ENCODE measurements at places on chromosomes 13 and 19.
A peak's percentile ranks its signal among the peaks of the same experiment; 100 is the strongest.

DNA sequence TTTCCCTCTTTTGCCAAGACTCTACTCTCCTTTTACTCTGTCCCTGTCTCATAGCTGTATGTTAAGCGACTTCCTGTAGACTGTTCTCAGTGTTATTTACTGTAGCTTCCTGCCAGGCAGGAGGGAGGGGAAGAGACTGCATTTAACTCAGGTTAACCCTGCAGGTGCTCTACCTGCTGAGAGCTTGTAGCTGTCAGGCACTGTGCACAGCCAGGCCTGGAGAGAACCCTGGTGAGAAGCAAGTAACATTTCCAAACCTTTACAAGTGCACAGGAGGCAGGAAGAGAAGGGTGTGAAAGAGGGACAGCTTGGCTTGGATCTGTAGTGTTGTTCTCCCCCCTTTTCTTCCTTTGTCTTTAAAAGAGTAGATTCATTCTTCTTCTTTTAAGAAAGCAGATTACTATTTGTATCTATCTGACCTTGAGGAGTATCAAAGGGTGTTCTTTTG, 167.1 kb downstream of the LMO7 start:
- DNase-seq = peak; percentile 18

DNA sequence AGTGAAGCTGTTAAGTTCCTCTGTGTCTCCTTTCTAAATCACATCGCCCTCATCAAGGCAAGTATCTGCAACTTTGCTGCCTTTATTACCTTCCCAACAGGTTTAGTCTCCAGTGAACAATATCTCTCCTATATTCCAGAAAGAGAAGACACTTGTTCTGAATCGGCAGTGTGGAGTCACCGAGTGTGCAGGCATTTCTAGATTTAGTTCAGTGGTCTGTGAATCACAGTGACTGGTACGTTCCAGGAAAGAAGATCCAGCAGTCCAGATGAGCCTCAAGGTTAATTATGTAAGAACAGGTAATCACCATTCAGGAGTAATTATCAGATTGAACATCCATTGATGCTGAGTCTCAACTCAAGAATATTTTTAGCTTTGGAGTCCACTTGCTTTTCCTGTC, 497.0 kb downstream of the FOXO1 start:
- no peak for DNase-seq

DNA sequence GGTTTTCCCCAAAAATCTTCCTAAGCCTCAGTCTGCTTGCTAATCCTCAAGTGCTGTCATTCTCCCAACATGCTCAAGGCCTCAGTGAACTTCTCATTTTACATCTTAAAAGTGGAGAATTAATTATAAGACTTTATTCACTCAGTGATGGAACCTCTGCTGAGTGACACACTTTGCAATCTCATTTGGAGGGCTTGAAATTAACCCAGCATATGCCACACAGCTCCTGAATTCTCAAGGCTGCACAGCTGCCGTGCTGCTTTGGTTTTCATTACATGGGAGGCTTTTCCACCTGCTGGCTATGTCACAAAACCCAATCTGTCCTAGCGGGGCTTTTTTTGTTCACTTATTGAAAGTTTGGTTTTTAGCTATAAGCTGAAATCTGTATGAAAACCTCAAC, 28.3 kb upstream of the SERPINE3 start:
- no peak for DNase-seq

GRCh38 chr13:97535614-97536013, 101.6 kb downstream of the RAP2A start:
- no peak for DNase-seq

DNA sequence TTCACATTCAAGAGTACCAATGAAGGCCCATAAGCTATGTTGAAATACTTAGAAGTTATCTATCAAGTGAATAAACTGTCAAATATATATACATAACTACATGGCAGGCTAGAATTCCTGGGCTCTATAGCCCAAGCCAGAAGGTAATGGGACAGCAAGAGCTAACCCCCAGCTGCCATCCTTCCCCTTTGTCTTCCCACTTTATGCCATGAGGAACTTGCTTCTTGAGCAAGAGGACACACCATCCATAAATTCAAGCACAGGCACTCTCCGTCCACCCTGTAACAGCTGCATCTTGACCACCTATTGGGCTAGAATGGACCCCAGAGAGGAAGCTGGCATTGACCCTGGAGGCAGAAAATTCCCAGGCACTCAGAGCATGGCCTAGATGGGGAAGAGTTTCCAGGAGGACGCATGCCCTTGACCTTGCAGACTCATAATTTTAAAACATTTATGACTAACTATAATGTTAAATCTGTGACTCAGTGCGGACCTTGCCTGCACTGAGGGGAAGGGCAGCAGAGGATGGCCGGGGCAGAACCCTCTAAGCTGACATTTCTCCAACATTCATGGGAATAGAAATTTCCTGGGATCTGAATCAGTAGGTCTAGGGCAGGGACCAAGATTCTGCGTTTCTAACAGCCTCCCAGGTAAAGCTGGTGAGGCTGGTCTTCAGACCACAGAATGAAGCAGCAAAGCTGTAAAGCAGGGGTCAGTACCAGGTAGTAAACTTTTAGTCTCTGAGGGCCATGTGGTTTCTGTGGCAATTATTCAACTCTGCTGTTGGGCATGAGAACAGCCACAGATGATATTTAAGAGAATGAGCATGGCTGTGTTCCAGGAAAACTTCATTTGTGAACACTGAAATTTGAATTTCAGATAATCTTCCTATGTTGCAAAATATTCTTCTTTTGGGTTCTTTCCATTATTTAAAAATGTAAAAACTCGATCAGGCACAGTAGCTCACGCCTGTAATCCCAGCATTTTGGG, 71.4 kb upstream of the CLDN10 start:
- no peak for DNase-seq

GRCh38 chr19:9009935-9010651, at the start of gene MUC16:
Gene MUC16 (minus strand): TSS chr19:9010409.
- no peak for DNase-seq

GRCh38 chr13:51687947-51688714, 103.9 kb downstream of the WDFY2 start:
- no peak for DNase-seq

DNA sequence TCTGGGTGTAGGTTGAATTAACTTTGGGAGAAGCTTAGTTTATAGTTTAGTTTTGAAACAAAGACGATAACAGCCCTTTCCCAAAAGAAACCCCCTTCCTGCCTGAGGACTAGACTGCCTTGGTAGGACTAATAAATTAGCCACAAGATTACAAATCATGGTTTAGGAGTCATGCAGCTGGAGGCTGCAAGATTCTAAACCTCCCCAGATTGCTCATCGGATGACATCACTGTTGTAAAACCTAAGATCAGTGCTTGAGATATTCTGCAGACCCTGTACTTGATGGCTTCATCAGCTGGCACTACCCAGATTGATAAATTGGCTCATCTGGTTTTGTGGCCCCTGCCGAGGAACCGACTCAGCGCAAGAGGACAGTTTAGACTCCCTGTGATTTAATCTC, 35.9 kb upstream of the MPHOSPH8 start:
- no peak for DNase-seq

GRCh38 chr13:44649104-44649428, 72.9 kb upstream of the TSC22D1 start:
- no peak for DNase-seq

GRCh38 chr19:16062789-16063188, 13.5 kb upstream of the TPM4 start:
- peak; percentile 66 for DNase-seq

- no peak for DNase-seq
These were observed 83.7 kb upstream of the MCF2L start for GRCh38 chr13:112885242-112885781.

GRCh38 chr19:17687857-17688784, at the start of gene UNC13A:
Gene UNC13A (minus strand): TSS chr19:17688354. CDS start chr19:17688199, 155 bp downstream.
- peak; percentile 19 for DNase-seq

DNA sequence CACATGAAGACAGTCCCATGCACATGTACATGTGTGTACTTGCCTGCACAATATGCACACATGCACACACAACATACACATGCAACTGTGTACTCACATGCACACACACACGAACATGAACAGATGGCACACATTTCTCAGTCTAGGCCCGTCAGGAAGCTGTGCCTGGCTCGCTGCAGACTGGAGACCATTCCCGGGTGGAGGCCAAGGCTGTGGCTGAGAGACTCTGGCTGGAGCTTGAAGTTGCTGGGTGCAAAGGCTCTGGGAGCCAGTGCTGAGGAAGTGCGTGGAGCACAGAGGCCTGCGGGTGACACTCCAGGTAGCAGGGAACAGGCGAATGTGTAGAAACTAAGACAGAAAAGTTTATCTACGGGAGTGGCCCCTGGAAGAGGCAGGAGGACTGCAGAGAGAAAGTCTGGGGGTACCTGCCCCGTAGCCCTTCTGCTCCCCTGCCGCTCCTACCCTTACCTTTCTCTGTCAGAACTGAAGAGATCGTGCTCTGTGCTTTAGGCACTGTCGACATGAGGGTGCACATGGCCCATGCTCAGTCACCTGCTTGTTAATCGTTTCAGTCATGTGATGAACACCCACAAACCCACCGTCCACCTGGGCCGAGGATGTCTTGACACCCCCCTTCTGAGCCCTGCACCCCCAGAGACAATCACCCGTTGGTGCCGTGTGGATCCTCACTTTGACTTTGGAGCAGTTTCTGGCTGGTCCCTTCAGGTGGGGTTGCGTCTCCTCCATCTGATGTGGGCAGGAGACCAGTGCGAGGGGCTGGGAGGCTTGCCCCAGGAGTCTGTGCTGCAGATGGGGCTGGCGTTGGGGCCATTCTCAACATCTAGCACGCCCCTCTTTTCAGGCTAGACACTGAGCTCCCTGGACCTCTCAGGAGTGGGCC, 69.4 kb downstream of the TEX29 start:
- no peak for DNase-seq

DNA sequence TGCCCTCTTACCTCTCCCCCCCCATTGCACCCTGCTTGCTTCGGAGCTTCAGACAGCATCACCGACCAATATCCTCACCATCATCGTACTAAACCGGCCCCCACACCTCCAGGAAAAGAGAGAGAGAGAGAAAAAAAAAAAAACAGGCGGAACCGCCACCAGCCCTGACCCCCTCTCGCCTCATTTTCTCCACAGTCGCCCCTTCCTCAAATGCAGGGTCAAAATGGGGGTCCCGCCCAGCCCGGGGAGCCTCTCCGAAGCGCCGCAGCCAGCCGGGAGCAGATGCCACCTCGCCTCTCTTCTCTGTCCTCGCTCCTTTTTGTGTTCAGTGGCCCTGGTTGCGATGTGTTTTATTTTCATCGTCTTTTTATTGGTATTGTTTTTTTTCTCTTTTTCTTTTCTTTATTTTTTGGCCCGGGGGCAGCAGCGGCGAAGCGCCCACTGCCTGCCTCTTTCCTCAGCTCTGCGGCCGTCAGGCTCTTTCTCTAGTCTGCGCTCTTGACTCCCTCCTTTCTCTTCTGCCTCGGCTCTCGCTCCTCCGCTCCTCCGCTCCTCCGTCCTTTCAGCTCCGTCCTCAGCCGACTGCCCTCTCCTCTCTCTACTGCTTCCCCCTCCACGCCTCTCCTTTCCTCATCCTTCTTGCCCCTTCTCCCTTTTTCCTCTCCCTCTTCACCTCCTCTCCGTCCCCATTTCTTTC, 41.4 kb downstream of the DEDD2 start:
- no peak for DNase-seq

DNA sequence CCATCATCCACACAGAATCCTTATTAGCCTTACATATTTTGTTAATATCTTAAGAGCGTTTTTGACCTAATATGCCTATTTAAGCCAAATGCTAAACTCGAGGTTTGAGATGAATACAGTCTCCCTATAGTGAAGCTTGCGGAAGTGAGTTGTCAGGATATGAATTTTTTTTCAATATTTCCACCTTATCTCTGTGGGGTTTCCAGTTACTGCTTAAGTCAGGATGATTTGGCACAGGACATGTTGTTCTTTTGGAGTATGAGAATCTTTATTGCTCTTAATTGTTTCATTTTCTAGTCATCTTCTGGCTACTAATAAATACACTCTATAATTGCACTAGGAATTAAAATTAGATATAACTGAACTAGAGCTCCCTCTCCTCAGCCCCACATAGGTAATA, 44.2 kb upstream of the GPC6 start:
- DNase-seq = no peak

DNA sequence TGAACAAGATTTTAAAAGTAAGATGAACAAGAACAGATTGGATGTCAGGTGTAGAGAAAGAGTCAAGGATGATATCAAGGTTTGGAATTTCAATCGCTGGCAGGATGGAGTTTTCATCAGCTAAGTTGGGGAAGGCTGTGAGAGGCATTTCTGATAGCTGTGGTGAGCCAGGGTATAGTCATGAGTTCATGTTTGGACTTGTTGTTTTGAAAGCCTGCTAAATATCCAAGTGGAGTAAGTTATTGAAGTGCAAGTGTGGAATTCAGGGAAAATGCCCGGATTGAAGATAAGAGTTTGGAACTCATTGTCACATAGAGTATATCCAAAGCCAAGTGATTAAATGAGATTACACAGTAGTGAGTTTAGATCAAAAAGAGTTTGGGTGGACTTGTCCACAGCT, 11.0 kb upstream of the EPSTI1 start:
- DNase-seq = no peak

- no peak for DNase-seq
These were observed 6.3 kb upstream of the KCTD12 start for GRCh38 chr13:76892488-76892887.

GRCh38 chr13:112952759-112953551, 16.1 kb upstream of the MCF2L start:
- DNase-seq = no peak

DNA sequence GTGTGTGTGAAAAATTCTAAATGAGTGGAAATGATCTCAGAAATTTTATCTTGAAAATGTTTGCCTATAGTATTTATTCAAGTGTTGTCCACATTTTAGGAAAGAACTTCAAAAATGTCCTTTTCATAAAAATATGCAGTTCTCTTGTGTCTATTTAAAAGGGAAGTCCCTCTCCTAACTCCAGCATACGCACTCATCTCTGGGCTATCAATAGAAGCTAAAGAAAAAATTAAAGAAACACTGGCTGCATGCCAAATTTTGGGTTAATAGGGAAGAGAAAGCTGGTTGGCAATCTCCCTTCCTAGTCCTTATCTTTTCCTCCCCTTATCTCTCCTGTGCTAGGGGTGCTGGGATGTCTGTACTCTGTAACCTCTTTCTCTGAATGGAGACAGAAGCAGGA, 313.3 kb downstream of the ENOX1 start:
- no peak for DNase-seq

GRCh38 chr19:28213470-28214082, 999.4 kb downstream of the UQCRFS1 start:
- no peak for DNase-seq

- no peak for DNase-seq
These were observed 317.0 kb downstream of the ENOX1 start for GRCh38 chr13:43469791-43470190.

DNA sequence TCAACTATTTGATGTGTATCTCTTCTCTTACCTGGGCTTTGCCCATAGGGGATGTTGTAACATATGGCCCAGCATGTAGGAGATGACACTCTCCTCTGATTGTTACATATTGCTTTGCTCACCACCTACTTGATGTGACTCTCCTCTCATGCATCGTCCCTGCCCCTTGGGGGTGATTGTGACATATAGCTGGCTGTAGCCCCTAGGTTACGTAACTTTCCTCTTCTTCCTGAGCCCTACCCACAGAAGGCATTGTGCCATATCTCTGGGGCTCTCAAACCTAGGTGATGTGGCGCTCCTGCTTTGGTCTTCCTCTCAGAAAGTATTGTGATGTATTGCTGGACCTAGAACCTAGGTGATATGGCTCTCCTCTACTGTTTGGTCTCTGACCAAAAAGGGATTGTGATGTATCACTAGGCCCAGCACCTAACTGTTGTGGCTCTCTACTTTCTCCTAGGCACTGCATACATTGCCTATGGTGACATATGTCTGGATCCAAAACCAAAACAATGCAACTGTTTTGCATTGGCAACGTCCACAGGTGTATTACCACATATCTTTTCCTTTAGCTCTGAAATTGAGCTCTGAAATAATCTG, 71.9 kb upstream of the ZNF724 start:
- DNase-seq = no peak
